ENCODE measurements at places on chromosomes 16 and 17.
A peak's percentile ranks its signal among the peaks of the same experiment; 100 is the strongest.

DNA sequence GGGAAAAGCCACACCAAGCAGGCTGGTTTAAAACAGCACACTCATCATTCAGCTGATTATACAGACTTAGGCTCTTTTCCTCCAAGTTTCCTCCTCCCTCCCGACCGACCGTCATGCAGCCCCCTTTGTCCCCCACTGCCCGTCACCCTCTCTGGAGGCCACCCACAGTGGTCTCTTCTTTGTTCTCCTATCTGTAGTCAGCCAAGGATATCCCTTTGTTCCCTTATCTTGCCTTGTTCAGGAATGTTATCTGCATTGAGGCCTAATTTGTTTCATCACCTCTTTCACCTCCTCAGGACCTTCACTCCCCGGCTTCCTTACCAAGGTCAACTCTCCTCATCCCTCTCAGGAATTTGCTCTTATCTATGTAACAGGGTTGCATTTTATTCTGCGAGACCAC lies 186.4 kb upstream of the CDH13 start:
- DNase-seq = no peak

DNA sequence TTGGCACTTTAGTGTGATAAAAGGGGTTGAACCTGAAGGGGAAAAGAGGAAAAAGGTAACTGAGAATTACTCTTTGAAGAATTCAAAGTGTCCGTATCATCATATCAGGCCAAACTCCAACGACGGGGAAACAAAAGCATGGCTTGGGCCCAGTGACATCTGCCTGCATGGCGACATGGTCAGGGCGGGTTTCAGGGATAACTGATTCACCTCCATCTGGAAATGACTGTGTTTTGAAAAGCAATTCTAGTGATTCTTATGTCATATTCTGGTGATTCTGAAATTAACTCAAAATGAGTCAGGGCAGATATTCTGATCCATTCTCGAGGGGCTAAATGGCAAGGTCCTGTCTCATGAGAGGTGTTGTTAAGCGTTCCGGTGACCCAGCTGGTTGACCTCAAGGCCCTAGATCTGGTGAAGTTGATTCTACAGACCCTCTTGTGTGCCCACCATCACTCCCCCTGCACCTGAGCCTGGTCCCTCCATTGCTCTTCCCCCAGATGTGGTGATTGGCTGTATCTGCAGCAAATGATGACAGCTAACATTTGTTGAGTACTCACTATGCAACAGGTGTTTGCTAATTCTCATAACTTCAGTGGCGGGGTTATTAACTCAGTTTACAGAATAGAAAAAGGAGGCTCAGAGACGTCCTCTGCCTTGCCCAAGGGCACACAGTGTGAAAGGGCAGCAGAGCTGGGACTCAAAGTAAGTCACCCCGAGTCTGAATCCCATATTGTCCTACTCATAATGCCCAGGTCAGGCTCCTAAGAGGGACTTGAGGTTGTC lies 251.8 kb downstream of the MAF start:
- DNase-seq = no peak

DNA sequence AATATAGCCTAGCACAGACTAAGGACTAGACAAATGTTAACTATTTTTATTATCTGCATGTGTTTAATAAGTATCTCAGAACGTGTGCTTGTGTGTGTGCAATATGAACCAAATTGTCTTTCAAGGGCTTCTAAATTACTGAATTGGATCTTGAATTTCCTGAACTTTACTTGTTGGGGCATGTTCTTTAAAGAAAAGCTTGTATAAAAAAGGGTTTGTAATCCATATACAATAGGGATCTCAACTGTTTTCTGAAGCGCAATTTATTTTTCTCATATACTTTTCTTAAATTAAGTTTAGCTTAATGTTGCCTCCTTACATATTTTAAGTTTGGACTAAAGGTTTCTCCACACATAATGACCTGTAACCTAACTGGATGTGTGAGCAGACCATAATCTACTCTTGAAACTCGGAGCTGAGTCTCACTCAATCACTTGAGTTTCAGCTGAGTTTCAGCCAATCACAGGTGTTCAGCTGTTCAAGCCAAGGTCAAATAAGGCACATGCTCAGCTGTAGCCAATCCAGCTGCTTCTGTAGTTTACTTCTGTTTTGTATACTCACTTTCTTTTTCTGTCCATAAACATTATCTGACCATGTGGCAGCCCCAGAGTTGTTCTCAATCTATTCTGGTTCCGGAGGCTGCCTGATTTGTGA lies 72.3 kb downstream of the CDK5R1 start:
- no peak for DNase-seq

- no peak for DNase-seq
These were observed 248.2 kb upstream of the MAF start for GRCh38 chr16:79848719-79849118.

GRCh38 chr16:67441907-67442306 lies 11.0 kb downstream of the HSD11B2 start:
- DNase-seq = no peak

DNA sequence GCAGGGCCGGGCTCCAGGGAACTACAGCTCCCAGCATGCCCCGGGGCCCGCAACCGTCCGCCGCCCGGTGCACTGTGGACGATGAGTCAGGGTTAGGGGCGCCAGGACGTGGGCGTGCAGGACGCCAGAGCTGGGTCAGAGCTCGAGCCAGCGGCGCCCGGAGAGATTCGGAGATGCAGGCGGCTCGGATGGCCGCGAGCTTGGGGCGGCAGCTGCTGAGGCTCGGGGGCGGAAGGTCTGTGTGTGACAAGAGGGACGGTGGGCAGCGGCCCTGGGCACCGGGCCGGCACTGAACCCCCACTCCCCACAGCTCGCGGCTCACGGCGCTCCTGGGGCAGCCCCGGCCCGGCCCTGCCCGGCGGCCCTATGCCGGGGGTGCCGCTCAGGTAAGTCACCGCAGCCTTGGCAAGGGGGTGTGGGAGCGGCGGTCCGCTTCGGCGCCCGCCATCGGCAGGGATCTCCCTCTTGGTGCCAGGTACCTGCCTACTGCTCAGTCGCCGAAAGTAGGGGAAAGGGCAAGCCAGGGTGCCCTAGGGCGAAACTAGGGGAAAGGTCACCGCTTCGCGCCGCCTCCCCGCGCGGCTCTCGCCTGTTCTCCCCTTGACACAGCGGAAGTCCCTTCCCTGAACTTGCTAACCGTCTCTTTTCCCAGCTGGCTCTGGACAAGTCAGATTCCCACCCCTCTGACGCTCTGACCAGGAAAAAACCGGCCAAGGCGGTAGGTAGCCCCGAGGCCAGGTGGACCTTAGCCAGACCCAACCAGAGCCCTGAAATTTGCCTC lies at the start of the genes ACADVL and DLG4:
TSS of gene ACADVL (plus strand) at position 127 of the 781 bp plus-strand sequence. CDS start at position 174, 47 bp downstream.
TSS of gene DLG4 (minus strand) at position 25 of the 781 bp plus-strand sequence.
- peak; percentile 96 for DNase-seq

DNA sequence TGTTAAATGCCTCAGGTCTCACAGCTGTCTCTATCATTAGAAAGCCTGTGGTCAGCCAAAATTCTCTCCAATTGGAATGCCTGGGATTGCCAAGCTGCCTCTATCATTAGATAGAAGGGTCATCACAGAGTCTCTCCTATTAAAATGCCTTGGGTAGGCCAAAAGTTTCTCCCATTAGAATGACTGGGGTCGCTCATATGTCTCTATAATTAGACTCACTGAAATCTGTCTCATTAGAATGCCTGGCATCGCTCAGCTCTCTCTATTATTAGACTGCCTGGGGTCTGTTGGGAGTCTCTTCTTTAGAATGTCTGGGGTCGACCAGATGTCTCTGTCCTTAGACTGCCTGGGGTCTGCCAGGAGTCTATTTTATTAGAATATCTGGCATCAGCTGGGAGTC lies 2265.1 kb downstream of the TP53TG3F start:
- DNase-seq = no peak

DNA sequence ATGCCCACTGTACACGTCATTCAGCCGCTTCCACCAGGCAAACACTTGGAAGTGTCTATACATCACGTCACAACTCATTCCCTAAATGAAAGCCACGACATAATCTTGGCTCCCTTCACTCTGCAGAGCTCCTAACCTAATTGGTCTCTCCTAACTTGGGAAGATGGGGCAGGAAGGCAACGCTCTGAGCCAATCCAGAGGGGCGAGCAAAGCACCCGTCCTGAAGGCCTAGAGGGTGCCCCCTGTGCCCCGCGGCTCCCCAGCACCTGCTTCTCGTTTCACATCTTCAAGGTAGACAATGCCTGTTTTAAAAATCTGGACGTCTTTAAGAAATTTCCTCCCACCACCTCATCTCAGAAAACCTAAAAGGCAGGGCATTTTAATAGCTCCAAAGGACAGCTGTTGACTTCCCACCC lies 1.0 kb downstream of the CSNK2A2 start:
- no peak for DNase-seq

DNA sequence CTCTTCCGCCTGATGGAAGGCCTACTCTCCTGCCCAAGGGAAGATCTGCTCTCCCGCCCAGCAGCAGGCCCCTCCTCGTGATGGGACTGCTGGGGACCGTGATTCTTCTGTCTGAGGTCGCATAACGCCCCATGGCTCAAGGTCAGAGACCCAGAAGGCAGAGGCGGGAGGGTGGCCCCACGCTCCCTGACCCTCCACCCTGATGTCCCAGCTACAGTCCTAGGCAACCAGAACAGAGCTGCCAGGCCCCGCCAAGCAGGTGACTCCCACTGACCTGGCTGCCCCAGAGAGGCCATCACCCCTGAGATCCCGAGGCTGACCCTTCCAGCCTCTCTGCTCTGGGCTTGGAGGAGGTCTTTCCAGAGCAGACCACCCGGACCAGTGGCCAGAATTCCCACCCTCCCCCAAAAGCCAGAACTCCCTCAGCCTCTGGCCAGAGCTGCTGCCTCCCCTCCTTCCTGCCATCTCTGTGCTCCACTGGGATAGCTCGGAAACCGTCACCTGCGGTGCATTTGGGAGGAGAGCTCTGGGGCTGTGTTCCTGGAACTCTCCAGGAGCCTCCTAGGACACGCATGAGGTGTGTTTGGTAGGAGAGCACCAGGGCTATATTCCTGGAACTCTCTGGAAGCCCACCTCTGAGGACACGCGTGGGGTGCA lies 7.3 kb downstream of the ENPP7 start:
- no peak for DNase-seq

DNA sequence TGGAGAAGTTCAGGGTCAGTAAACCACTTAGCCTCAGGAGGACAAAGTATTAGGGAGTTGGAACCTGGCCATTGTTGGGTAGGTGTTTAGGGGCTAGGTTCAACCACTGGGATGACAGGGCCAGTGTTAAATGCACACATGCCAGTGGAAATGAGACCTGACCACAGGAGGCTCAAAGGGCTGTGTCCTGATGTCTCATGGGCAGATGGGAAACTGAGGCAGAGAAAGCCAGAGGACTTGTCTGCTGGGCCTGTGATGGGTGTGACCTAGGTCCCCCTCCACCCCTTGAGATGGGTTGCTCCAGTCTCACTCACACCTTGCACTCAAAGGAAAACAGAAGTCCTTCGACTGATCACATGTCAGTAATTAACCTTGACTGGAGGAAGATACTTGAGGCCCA lies 16.0 kb downstream of the CPNE2 start:
- DNase-seq = no peak

GRCh38 chr16:1287982-1288670 lies 21.3 kb upstream of the UBE2I start:
- DNase-seq = no peak

DNA sequence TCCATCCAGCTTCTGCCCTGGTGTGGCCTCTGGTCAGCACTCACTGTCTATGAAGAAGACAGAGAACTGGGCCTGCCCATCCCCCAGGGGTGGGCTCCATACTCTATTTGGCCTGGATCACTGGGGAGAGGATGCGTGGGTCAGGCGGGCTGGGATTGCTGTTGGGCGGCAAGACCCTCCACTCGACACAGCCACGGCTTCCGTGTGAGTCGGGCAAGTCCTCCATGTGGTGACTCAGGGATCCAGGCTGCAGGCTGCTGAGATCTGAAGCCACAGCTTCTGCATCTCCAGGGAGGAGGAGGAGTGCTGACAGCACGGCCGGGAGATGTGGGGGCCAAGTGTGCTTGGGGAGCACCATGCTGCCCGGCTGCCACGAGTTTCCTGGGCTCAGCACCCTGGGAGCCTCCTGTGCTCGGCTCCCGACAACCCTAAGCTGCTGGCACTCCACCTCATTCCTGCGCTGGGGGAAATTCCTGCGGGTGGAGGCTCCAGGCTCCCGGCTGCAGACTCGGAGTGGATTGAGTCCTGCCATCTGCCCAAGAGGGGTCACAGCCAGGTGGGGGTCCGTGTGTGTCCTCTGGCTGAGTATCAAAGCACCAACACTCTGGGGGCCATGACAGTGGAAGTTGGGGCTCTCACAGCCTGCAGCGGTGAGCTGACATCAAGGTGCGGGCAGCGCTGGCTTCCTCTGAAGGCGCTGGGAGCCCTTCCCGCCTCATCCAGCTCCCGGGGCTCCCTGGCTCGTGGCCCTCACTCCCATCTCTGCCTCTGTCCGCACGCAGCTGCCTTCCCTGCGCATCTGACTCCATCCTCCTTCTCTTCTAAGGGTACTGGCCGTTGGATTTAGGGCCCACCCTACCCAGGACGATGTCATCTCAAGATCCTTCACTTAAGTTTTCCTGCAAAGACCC lies 24.4 kb upstream of the CBFA2T3 start:
- no peak for DNase-seq

- no peak for DNase-seq
These were observed 26.2 kb downstream of the SHISA9 start for GRCh38 chr16:12927591-12927990.

DNA sequence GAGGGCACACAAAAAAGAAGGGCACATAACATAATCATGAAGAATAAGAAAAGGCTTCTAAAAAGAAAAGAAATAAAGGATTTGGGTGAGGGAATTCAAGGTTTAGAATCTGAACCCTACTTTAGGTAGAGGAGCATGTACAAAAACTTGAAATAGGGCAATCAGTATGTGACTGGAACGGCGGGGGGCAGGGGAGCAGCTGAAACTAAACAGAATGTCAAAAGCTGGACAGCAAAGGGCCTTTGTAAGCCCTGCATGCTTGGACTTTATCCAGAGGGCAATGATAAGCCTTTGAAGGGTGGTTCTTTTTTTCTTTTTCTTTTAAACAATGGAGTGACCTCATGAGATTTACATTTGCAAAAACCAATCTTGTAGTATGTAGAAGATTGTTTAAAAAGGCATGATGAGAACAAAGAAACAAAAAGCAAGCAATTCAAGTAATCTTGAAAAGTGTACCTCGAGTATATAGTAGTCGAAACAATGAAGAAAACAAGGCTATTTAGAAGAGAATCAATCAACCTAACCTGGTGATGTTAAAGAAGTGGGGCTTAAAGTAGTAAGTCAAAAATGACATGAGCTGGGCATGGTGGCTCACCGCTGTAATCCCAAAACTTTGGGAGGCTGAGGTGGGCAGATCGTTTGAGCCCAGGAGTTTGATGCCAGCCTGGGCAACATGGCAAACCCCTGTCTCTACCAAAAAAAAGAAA lies 46.7 kb upstream of the ANKFY1 start:
- peak; percentile 67 for DNase-seq

DNA sequence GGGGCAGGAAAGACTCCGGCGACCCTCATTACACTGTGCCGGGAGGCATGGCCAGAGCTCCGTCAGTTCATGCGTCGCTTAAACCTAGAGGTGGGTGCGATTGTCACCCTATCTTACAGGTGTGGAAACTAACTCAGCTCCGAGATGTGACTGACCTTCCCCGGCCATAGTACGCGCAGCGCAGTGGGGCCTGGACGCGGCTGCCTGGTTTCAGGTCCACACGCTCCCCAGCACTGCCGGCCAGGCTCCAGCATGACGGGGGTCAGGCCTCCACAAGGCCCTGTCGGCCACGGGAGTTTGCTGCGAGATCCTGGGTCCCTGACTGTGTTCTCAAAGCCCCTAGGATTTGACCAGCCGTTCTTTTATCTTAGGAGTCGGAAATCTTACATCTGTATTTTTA lies 34.4 kb downstream of the JPH3 start:
- no peak for DNase-seq
